ENCODE measurements at places on chromosomes 1 and 21.

- DNase-seq = no peak
Observed at GRCh38 chr1:220001095-220001501, 45.2 kb downstream of the EPRS1 start.

DNA sequence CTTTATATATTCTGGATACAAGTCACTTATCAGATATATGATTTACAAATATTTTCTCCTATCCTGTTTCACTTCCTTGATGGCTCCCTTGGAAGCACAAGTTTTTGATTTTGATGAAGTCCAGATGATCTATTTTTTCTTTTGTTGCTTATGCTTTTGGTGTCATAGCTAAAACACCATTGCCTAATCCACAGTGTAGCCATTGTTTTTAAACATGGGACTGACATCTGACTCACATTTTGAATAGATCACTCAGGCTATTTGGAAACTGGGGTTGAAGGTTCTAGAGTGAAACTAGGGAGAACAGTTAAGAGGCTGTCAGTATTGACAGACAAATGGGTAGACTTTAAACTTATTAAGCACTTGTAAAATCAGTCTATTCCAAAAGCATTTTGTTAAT lies 16.6 kb downstream of the AK4 start:
- no peak for DNase-seq

DNA sequence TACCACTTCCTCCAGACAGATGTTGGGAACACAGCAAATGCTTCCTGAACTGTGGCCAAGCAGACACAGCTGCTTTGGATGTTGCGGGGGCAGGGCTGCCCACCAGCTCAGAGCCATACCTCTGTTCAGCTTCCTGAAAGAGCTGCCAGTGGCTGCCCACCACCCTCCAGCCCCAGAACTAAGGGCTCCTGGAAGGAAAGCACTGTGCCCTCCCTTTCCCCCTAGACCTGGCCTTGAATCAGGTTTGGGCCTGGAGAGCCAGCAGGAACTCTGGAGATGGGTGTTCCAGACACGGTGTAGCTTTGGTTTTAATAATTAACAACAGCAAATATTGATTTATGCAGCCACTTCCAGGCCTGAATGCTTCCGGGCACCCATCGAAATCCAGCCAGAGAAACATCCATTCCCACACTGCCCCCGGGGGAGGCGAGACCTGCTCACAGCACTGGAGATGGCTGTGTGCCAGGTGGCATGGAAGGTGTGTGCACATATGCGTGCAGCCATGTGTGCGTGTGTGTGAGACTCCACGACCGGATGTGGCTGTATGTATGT lies 45.7 kb downstream of the RAP1GAP start:
- DNase-seq = no peak

GRCh38 chr1:168939110-168939946 lies 167.2 kb upstream of the ATP1B1 start:
- DNase-seq = no peak

DNA sequence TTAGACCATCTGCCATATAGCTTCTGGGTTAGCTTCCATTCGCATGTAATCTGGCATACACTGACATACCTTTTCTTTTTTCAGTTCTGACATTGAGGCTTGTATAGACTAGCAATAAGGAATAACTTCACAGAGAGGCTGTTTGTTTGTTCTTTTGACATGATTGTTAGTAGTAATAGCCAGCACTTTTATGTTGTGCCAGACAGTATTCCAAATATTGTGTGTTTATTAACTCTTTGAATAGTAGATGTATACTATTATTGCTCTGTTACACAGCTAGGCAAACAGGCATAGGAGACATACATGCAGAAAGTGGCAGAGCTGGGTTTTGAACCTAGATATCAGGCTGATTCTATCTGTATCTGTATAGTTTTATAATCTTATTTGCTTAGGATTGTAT lies 12.6 kb downstream of the SMG7 start:
- no peak for DNase-seq

GRCh38 chr1:91765880-91766443 lies 120.0 kb downstream of the TGFBR3 start:
- no peak for DNase-seq

GRCh38 chr1:96688767-96689166 lies 32.8 kb upstream of the PTBP2 start:
- DNase-seq = no peak

DNA sequence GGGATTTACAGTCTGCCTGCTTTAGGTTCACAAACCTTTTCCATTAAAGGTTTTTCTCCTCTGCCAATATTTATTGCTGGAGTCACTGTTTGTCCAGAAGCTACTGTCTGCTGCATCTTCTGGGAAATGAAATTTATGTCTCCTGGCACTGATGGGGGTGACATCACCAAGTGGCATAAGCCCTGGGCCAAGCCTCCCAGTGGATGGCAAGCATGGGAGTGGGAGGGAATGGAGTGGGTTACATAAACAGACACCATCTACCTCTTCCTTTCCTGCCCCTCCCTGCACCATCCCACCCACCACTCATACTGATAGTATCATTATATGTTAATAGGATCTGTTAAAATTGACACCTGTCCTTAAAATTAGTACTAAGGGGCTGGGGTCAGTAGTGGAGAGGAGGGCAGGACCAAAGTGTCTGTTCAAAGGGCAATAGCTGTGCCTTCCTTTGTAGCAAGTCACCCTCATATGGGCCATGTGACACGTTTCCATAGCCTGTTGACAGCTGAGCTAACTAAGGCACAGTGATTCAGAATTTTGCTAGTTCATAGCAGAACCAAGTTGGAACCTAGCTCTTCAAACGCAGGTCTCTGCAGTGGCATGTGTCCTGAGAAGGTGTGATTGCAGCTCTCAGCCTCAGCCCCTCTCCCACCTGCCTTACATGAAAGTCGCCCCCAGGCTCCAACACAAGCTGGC lies 71.0 kb downstream of the MAB21L3 start:
- DNase-seq = no peak

- DNase-seq = no peak
Observed at GRCh38 chr1:207703712-207704111, 48.1 kb upstream of the CD46 start.

- DNase-seq = no peak
Observed at GRCh38 chr1:14738235-14738634, 139.8 kb downstream of the KAZN start.

DNA sequence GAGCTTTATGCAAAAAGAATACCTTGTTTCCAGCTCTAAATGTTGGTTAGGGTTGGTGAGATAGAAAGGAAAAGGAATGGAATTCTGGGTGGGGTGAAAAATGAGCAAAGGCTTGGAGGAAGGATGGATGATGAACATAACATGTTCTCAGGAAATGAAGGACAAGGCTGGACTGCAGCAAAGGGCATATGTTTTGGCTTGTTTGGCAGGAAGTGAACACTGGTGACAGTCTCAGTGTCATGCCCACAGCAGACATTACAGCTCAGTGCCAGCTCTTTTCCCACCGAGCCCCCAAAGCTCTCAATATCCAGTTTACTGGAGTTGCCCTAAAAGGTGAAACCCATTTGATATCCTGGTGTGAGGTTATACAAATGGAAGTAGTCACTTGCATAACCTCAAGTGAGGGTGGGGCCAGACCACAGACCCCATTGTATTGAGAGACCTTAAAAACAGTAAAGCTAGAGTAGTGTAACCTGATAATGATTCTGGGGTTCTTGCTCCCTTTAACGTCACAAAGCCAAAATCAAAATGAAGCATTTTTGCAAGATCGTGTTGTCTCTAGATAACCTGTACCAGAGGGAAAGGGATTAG lies 270.6 kb downstream of the NFIA start:
- no peak for DNase-seq

- DNase-seq = no peak
Observed at GRCh38 chr1:154572468-154573167, 5.0 kb downstream of the CHRNB2 start.

DNA sequence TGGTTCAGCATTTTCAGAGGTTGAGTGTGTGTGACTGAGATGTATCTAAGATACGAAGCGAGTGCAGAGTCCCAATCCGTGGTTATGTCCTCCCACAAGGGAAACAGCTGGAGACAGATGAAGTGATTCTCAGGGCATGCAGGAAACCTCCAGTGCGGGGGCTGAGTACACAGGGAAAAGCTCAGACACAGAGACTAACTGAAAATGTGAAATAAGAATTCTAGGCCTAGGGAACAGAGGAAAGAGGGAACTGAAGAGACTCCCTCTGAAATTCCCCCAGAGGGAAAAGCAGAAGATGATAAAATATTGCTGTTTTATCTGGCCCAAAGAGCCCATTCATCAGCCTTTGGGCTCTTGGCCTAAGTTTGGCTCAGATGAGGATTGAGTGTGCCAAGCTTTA lies 116.8 kb downstream of the LRRC53 start:
- DNase-seq = no peak

GRCh38 chr1:224559981-224560728 lies 56.0 kb upstream of the CNIH3 start:
- DNase-seq = no peak

GRCh38 chr1:65525266-65526048 lies 105.0 kb downstream of the LEPR start:
- no peak for DNase-seq
